ENCODE measurements at places on chromosomes 1 and 21.

GRCh38 chr1:244102468-244102867 lies 51.4 kb downstream of the ZBTB18 start:
- DNase-seq = no peak

DNA sequence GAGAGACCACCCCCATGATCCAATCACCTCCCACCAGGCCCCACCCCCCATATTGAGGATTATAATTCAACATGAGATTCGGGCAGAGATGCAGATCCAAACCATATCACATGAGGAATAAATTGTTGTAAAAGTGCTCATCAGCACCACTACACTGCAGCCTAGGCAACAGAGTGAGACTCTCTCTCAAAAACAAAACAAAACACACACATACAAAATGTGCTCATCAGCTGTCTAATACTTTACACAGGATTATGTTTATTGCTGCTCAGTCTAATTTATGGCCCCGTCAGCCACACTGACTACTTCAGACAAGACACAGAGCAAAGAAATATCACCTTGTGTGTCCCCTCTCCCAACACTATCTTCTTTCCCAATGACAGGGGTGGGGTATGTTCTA lies 72.9 kb upstream of the PPM1J start:
- no peak for DNase-seq

- peak; percentile 45 for DNase-seq
These were observed 1.0 kb downstream of the DDAH1 start for GRCh38 chr1:85463731-85464496.

GRCh38 chr1:189675712-189676244 lies 801.9 kb downstream of the BRINP3 start:
- DNase-seq = no peak

GRCh38 chr1:150249936-150250335 lies 7.6 kb upstream of the CA14 start:
- no peak for DNase-seq

GRCh38 chr1:58422436-58422835 lies 124.1 kb downstream of the OMA1 start:
- no peak for DNase-seq
